ENCODE measurements at places on chromosomes 5 and 9.

- no peak for DNase-seq
These were observed 507.5 kb downstream of the TMEM232 start for GRCh38 chr5:110218981-110219380.

GRCh38 chr5:40734986-40735385 lies 20.8 kb downstream of the TTC33 start:
- no peak for DNase-seq

DNA sequence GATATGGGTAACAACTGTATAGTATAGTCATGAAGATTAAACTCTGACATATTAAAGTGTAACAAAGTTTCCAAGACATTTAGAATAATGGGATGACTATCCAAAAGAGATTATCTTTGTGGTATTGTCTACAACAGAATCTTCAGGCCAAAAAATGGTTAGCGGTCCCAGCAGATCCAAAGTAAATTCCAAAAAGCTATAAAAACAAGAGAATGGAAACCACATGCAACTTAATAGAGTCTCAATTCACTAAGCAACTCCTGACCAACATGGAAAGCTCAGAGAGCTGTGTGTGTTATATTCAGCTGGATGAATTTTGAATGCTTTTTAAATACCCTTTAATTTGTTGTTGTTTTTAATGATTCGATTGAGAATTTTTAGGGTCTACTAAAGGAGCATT lies 688.2 kb downstream of the CETN3 start:
- no peak for DNase-seq

GRCh38 chr5:665541-665955 lies 27.6 kb downstream of the TPPP start:
- DNase-seq = no peak

DNA sequence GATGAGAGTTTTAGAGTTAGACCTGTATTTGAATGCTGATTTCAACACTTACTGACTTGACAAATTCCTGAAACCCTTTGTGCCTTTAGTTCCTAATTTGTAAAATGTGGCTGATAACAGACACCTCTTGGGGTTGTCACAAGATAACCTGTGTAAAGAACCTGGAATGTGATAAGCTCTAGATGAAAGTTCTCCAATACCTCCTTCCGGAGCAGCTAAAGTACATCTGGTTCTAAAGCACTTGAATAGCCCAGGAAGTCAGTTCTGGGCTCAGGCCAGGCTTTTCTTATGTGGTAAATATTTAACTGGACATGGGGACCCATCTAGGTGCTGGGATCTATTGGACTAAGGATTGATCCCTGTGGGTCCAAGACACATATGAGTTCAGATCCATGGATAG lies 310.8 kb upstream of the ADAMTSL1 start:
- no peak for DNase-seq

DNA sequence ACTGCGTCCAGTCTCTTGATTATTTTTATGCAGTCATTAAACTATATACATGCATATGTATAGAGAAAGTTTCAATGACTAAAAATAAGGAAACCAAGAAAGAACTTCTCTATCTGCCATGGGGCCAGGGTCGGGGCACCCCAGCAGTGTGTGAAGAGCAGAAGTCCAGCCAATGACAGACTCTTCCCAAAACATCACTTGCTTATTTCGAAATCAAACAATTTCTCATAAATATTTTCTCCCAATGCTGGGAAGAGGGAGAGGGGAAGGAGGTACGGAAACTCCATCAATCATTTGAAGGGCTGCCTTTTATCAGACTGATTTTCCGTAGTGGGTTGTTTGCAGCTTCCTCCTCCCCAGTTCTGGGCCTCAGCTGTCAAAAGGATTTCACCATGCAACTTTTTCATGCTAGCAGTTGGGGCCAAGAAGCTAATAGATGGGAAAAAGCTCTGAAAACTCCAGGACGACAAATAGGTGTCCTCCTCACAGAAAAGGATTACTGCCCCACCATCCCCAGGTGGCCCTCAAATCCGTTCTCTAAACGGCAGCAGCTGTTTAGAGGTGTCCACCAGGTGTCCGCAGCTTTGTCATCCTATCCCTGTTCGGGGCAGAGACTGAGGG lies 617 bp upstream of the FPGS start:
- peak; percentile 61 for DNase-seq
